Activated CD4-positive, alpha-beta memory T cell treated with anti-CD3 and anti-CD28 coated beads for 36 hours (primary cell): ENCODE measurements at places on chromosomes 3 and 15. TPM values are rescaled to one million over a fixed set of nuclear protein-coding genes. Genes with fewer than 3 reads are reported as not detected.

Gene UBE2E2
- 4.2 TPM for total RNA-seq

DNA sequence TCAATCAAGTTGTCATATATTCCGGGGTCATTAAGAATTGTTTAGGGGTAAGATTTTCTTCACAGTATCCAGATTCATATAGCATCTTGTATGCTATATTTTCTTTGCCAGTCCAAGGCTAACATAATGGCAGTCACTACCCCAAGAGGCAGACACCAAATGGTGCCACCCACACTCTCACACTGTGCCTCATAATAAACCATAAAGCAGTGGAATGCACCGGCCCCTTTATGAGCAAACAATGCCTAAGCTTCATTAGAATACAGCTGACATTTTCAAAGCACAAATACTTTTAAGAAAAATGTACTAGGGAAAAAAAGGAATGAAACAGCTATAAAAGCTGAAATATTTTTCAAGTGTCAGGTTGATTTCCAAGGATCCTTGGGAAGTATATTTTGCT, 121.6 kb downstream of the TFDP2 start:
- no peaks in the 10 kb centered on the region for H3K36me3 ChIP-seq
- no peaks in the 10 kb centered on the region for H3K27me3 ChIP-seq
- peaks cover 17% of the 10 kb centered on the region for H3K4me1 ChIP-seq

- peaks cover 28% of the 10 kb centered on the region for H3K27me3 ChIP-seq
- no peak for DNase-seq
- no peaks in the 10 kb centered on the region for H3K36me3 ChIP-seq
- H3K27ac ChIP-seq, result no peak overlapping the region
These were observed 95.4 kb downstream of the PCSK6 start for GRCh38 chr15:101394056-101394630.

DNA sequence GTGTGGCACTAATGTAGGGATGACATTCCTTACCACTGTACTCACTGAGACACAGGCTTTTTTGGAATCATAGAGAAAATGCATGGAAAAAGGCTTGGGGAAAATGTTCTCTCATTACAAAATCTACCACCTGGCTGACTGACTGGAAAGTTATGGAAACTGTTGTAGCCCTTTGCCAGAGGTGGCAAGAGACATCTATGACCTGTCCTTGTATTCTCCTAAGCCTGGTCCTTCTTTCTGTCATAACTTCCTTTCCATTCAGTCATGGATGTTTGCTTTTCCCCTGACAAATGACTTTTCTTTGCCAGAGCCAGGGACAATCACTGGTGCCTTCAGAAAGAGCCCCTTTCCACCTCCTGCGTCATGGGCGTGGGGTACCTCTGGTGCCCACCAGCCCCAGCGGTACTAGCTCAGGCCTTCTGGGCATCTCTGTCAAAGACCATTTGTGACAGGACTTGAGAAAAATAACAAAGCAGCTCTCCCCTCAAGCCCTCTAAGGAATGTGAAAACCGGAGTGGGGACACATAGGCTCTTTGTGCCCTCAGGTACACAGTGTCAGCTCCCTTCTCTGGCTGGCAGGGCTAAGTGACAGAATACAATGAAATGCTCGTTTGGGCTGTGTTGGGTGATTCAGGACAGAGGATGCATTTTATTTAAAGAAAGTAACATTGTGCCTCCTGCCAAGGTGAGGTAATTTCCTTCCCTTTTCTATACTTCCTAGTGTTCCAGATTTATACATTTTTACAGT, 381.1 kb upstream of the RASGRP1 start:
- no peak overlapping the region for H3K4me3 ChIP-seq
- H3K27me3 ChIP-seq, result no peaks in the 10 kb centered on the region
- no peak overlapping the region for H3K27ac ChIP-seq
- no peak for DNase-seq
- H3K4me1 ChIP-seq, result no peaks in the 10 kb centered on the region

DNA sequence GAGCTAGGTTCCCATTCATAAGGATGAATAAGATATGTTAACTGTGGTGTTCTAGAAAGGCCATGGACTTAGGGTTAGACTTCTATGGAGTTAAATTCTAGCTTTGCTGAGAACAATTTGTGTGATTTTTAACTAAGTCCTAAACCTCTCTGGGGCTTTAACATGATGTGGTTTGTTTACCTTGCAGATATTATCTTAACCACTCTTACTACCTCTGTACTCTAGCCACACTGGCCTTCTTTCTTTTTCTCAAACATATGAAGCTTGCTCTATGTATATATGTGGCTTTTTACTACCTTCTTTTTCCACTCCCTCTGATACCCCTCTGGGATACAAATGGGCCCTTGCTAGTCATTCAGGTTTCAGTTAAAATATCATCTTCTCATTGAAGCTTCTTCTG, 108.4 kb downstream of the ZNF609 start:
- no peak for DNase-seq
- H3K36me3 ChIP-seq, result peaks cover 6% of the 10 kb centered on the region
- H3K27me3 ChIP-seq, result no peaks in the 10 kb centered on the region
- no peak overlapping the region for H3K4me3 ChIP-seq
- peaks cover 52% of the 10 kb centered on the region for H3K4me1 ChIP-seq

Gene GABRA5
- not detected for total RNA-seq

Gene CPEB1
- 0.07 TPM for total RNA-seq

DNA sequence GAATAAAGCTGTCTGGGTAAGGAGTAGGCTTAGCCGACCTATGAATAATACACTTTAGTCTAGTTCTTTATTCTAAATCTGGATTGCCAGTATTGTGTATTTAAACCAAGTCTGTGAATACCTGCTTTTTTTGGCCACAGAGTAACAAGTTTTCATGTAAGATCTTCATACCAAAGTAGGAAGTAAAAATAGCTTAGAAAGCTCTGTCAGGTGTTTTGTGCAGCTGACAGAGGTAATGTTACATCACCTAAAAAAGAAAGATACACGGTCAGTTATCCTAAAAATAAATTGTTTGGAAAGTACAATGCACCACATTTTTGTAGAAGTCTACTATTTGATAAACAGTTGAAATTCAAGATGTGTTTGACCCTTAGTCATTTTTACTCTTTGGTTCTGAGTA, 16.5 kb downstream of the CALML4 start:
- peaks cover 42% of the 10 kb centered on the region for H3K36me3 ChIP-seq
- H3K4me3 ChIP-seq, result no peak overlapping the region
- DNase-seq, result no peak
- H3K4me1 ChIP-seq, result peaks cover 5% of the 10 kb centered on the region
- no peaks in the 10 kb centered on the region for H3K27me3 ChIP-seq

DNA sequence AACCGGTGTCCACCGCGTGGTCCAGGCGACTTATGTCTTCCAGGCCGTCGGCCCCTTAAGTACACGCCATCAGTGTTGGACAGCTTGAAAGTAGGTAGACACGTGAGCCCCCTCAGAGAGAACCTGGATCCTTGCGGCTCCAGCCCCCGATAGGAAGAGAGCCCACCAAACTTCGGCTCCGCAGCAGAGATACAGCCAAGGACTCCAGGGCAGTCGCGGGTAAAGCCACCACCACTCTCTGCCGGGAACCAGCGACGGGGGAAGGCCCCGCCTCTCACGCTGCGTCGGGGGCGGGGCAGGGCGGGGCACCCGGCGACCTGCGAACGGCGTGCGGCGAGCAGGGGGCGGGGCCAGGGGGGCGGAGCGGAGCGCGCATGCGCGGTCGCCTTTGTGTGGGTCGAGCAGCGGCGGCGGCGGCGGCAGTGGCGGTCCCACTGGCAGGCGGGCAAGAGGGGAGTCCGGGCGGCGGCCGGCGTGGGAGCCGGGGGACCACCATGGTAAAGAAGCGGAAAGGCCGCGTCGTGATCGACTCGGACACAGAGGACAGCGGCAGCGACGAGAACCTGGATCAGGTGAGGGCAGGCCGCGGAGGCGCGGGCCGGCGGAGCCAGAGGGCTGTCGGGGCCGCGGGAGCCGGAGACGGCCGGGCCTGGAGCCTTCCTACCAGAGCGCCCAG, at the start of gene RTF1:
RTF1 (plus strand) TSS at position 354 of the 676 bp plus-strand sequence; CDS start at position 375, 21 bp downstream.
- peak within 1 kb of the TSS; percentile 88 for H3K4me3 ChIP-seq
- H3K27me3 ChIP-seq, result no peaks in the 10 kb centered on the region
- H3K4me1 ChIP-seq, result peaks cover 40% of the 10 kb centered on the region
- peak within 1 kb of the TSS; percentile 83 for H3K27ac ChIP-seq
- DNase-seq, result peak; percentile 98
- peaks cover 8% of the 10 kb centered on the region for H3K36me3 ChIP-seq

GRCh38 chr3:63762934-63763550, 56.1 kb upstream of the C3orf49 start:
- no peaks in the 10 kb centered on the region for H3K36me3 ChIP-seq
- peaks cover 4% of the 10 kb centered on the region for H3K27me3 ChIP-seq
- H3K27ac ChIP-seq, result no peak overlapping the region
- H3K4me1 ChIP-seq, result no peaks in the 10 kb centered on the region
- no peak for DNase-seq
- H3K4me3 ChIP-seq, result no peak overlapping the region

Gene SLC12A8
- total RNA-seq, result 0.48 TPM

- H3K36me3 ChIP-seq, result peaks cover 7% of the 10 kb centered on the region
- no peak overlapping the region for H3K4me3 ChIP-seq
These were observed 57.9 kb downstream of the ACAP2 start for GRCh38 chr3:195384952-195385351.

DNA sequence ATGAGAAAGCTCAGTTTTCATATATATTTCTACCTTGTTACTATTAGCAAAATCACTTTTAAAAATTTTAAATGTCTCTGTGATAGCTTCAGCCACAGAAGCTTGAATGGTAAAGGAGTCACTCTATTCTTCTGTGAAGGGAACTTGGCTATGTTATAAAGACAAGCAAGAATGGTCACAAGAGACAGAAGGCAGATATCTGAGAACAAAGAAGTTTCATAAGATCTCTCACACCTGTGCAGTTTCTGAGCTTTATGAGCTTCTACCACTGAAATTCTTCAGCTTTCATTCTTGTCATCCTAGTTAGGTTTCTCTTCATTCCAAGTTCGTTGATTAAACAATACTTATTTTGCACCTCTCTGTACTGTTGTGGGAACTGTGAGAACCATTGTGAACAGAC, 853.4 kb downstream of the IGSF11 start:
- H3K36me3 ChIP-seq, result no peaks in the 10 kb centered on the region
- H3K4me1 ChIP-seq, result no peaks in the 10 kb centered on the region
- no peak for DNase-seq
- H3K27me3 ChIP-seq, result no peaks in the 10 kb centered on the region
- no peak overlapping the region for H3K27ac ChIP-seq

Gene MYO5C
- 0.50 TPM for total RNA-seq

DNA sequence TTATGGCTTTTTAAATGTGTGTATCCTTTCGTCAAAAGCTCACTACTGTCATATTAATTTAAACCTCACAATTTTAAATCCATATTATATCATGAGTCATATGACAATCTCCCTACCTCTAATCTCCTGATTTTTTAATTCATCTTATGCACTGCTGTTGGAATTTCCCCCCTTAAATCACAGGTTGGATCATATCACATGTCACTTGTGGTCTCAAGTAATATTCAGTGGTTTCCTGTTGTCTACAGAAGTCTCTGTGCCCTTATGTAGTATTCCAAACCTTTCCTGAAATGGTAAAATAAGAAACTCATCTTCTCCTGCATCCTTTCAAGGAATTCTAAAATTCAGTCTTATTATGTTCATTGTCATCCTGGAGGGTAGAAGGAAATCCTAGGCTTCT, 116.0 kb upstream of the CBLB start:
- H3K27ac ChIP-seq, result no peak overlapping the region
- H3K27me3 ChIP-seq, result no peaks in the 10 kb centered on the region
- no peak overlapping the region for H3K4me3 ChIP-seq
- peaks cover 25% of the 10 kb centered on the region for H3K4me1 ChIP-seq
